ENCODE measurements at places on chromosomes 7 and 10.

DNA sequence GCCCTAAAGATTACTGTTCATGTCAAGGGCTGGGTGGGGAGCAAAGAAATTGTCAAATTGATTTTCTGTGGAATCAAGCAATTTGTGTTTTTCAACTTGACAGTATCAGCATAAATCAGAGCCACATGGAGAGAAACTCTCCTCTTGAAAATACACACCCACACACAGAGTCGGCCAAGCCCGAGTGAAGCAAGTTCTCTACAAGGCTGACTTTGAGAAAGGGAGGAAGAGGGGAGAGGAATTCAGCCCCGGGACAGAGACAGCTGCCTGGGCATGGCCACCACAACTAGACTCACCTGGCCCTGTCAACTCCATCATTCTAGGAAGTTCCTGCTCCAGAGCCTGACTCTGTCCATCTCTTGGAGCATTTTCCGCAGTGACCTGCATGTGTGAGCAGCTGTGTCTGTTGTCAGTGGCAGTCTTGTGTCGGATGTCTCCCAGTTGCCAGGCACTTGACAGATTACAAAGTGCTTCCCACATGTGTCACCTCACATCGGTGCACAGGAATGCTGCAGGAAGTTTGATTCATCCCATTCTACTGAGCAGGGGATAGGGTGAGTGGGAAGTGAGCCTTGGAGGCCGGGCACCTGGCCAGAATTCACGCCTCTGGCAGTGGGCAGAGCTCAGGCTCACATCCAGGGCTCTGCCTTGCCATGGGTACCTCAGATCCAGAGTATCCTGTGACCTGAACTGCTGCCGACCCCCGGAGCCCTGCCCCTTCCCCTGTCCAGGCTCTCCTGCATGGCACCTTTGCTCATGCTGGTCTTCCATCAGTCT, 37.9 kb downstream of the ADAM12 start:
- peak; percentile 98 for DNase-seq

- DNase-seq = no peak
Observed at GRCh38 chr7:106608661-106609060, 52.3 kb downstream of the CCDC71L start.

DNA sequence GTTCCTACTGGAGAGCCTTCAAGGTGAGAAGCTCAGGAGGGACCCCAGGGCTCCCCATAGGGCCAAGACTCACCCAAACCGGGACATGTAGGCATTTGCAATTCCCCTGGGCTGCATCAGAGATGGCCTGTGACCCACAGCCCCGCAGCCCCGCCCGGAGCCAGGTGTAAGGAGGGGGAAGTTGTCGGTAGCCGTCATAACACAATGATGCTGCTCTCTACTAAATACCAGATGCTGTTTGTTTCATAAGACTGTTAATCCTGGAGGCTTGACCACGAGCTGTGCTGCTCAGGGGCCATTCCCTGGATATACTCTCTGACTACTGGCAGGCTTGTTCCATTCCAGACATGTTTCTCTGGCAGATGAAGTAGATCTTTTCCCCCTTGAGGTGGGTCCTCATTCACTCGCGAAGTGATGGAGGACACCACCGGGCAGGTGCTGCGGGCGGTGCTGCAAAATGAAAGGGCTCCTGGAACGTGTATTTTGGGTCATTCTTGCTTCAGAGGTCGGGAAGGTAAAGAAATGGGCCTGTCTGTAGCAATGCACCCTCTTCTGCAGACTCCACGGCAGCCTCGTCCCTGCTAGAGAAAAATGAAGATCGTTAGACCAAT, 61.1 kb downstream of the MKI67 start:
- DNase-seq = no peak

GRCh38 chr7:31043051-31043471, 9.0 kb upstream of the ADCYAP1R1 start:
- no peak for DNase-seq

DNA sequence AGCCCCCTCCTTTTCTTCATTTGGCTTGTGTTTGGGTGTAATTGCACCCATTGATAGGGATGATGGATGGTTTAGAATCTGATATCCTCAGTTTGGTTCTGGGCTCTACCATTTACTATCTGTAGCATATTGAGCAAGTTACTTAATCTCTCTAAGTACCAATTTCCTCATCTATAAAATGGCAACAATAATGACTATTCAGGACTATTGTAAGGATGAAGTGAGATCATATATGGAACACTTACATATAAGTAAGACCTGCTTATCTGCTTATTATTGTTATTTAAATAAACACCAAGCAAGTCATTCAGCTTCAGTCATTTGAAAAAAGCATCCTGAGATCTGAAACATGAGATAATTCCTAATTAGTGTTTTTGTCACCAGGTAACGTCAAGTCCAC, 127.0 kb downstream of the SEC23IP start:
- DNase-seq = no peak
